Small intestine (tissue), 16 donors: ENCODE measurements at places on chromosomes 5 and 9. TPM values are rescaled to one million over a fixed set of nuclear protein-coding genes. Genes with fewer than 3 reads are reported as not detected.

Gene PFDN1
- 53.8 TPM for polyA plus RNA-seq

Gene MARVELD2
- polyA plus RNA-seq, result 7.2 TPM

Gene ZNF454
- 3.1 TPM for polyA plus RNA-seq

Gene ADGRV1
- 2.7 TPM for polyA plus RNA-seq

Gene SPINK13
- not detected for polyA plus RNA-seq

Gene NSG2
- polyA plus RNA-seq, result not detected

Gene PLK2
- polyA plus RNA-seq, result 5.8 TPM

Gene GM2A
- polyA plus RNA-seq, result 6.2 TPM
